ENCODE measurements at places on chromosomes 3 and 15. TPM values are rescaled to one million over a fixed set of nuclear protein-coding genes. Genes with fewer than 3 reads are reported as not detected.

- H3K36me3 ChIP-seq: peaks cover 23% of the 10 kb centered on the region
- DNase-seq: no peak
- H3K4me1 ChIP-seq: peaks cover 19% of the 10 kb centered on the region
Measured at GRCh38 chr3:100403362-100404249, 2.3 kb downstream of the LNP1 start.

DNA sequence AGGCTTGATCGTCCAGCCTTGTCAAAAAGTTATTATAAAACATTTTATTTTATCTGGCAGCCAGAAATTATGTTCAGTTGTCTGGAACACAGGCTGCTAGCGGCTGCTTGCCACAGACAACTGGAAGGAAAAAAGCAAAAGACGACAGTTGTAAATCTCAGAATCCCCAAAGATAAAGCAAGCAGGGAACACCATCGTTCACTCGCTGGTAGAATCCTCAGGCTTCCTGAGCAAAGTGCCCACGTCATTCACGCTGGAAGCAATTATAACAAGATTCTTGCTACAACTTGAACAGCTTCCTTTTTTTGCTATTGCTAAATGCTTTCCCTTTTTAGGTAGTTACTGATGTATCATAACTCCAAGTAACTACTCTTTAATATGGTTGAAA is 33.6 kb downstream of the ADAMTS17 start:
- no peak for DNase-seq
- peaks cover 18% of the 10 kb centered on the region for H3K4me1 ChIP-seq
- no peaks in the 10 kb centered on the region for H3K36me3 ChIP-seq
- H3K4me3 ChIP-seq: no peak overlapping the region
- H3K27me3 ChIP-seq: no peaks in the 10 kb centered on the region
- H3K27ac ChIP-seq: no peak overlapping the region

- no peaks in the 10 kb centered on the region for H3K36me3 ChIP-seq
- no peak overlapping the region for H3K4me3 ChIP-seq
- no peak for DNase-seq
- peaks cover 23% of the 10 kb centered on the region for H3K4me1 ChIP-seq
Measured at GRCh38 chr15:96089405-96090058, 241.0 kb upstream of the NR2F2 start.

- H3K27me3 ChIP-seq: no peaks in the 10 kb centered on the region
- no peak for DNase-seq
- no peak overlapping the region for H3K27ac ChIP-seq
- no peak overlapping the region for H3K4me3 ChIP-seq
- H3K4me1 ChIP-seq: no peaks in the 10 kb centered on the region
- no peaks in the 10 kb centered on the region for H3K36me3 ChIP-seq
Measured at GRCh38 chr3:41434781-41435180, 235.5 kb downstream of the CTNNB1 start.

GRCh38 chr3:52649461-52650210 is 36.1 kb downstream of the PBRM1 start:
- DNase-seq: no peak
- H3K36me3 ChIP-seq: peaks cover 41% of the 10 kb centered on the region
- H3K27me3 ChIP-seq: no peaks in the 10 kb centered on the region
- H3K27ac ChIP-seq: no peak overlapping the region
- no peaks in the 10 kb centered on the region for H3K4me1 ChIP-seq

Gene KNSTRN
- 52.2 TPM for total RNA-seq

Gene FAM107A
- 4.5 TPM for total RNA-seq
